ENCODE measurements at places on chromosomes 5 and 9.

- DNase-seq = no peak
Observed at GRCh38 chr9:120655005-120655622, 59.2 kb downstream of the MEGF9 start.

DNA sequence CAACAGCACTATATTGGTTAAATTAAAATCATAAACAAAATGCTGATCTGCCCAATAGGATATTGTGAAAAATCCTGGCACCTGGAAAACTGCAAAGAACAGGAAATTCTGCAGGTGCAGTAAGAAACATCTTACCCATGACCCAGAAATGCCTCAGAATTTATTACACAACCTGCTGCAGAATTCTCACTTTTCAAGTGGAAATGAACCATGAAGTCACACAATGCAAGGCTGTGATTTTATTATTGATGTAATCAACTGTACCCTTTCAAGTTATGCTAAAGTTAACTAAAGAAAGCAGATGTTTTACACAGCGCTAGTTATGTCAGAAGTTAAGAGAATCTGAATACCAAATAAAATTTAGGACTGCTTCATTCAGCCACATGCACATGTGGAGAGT lies 6.0 kb downstream of the STRBP start:
- DNase-seq = no peak

- no peak for DNase-seq
Observed at GRCh38 chr9:118295413-118295812, 591.2 kb downstream of the TLR4 start.

- DNase-seq = no peak
Observed at GRCh38 chr5:34500236-34500847, 155.8 kb upstream of the RAI14 start.

GRCh38 chr9:136088939-136089696 lies 6.0 kb downstream of the NACC2 start:
- no peak for DNase-seq

- DNase-seq = no peak
Observed at GRCh38 chr9:105864248-105864898, 170.0 kb downstream of the TMEM38B start.

DNA sequence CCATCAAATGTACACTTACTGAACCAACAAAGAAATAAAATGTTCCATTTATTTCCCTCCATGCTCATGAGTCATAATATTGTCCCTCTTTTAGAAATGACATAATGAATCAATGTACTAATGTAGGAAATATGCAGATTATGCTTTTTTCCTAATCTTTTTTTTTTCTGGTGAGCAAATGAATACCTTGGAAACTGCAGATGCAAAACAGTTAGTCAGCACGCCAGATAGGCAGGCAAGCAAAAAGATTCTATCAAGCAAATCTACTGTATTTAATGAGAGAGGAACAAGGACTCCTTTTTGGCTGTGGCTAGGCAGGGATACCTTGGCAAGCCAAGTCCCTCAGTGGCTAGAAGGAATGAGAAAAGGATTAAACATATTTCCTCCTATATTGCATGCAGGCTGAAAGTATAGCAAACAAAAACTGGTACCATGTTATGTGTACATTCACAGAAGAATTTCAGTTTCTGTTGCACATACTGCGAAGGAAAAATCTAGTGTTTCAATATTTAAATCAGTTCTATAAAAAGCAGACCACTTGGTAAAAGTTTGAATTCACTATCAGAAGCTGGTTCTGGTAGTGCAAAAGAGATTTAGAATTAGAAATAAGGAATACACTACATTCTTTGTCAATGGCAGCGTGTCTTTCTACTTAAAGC lies 605.4 kb downstream of the TLE1 start:
- no peak for DNase-seq

GRCh38 chr9:92963831-92964606 lies 16.7 kb downstream of the FGD3 start:
- no peak for DNase-seq

GRCh38 chr5:98464737-98465330 lies 308.6 kb upstream of the RGMB start:
- no peak for DNase-seq

DNA sequence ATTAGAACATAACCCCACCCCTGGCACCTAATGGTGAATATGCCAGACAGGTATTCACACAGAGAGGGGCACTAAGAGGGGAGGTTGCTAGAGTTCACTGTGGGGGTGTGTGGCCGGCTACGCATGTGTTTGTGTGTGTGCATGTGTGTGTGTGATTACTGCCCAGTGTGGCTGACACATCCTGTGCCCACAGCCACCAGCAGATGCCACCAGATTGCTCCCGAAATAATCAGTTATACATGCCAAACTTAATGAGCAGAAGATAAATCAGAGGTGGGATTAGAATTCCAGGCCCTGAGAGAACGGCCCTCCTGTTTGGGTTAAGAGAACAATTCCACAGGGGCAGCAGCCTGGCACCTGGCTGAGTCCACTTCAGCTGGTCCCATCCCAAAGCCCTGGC lies 91.8 kb upstream of the TBCA start:
- no peak for DNase-seq

- DNase-seq = no peak
Observed at GRCh38 chr5:154312576-154312975, 122.0 kb downstream of the GALNT10 start.

GRCh38 chr5:87408204-87408603 lies 4.5 kb downstream of the CCNH start:
- no peak for DNase-seq

GRCh38 chr9:131153595-131153994 lies 28.2 kb downstream of the NUP214 start:
- DNase-seq = no peak

DNA sequence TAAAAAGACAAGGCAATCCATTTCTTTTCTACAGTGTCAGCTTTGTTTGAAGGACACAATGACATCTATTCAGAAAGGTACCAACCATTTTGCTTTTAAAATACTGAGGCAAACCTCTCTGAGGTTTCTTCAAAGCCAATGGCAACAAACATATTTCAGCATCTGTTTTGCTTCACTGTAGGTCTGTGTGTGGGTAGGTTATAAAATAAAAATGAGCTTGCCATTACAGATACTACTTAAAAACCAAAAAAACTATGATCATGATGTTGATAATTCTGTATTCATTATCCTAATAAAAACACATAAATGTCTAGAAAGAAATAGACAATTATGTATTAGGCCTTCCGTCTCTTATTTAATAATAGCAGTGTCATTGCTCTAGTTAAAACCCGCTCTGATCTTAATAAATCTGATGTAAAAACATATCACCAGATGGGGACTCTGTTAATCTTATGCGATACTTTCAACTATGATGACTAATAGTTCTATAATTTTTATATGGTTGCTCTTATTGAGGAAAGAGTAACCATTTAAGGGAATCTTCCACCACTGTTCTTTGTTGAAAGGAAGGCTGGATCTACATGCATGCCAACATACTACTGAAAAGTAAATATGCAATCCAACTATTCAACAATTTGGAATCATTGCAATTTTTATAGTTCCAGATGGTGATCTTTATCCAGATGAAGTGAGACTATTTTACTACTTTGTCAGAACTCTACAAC lies 647.2 kb downstream of the PDE4D start:
- no peak for DNase-seq

- DNase-seq = no peak
Observed at GRCh38 chr5:106135473-106135872, 1535.3 kb downstream of the EFNA5 start.

DNA sequence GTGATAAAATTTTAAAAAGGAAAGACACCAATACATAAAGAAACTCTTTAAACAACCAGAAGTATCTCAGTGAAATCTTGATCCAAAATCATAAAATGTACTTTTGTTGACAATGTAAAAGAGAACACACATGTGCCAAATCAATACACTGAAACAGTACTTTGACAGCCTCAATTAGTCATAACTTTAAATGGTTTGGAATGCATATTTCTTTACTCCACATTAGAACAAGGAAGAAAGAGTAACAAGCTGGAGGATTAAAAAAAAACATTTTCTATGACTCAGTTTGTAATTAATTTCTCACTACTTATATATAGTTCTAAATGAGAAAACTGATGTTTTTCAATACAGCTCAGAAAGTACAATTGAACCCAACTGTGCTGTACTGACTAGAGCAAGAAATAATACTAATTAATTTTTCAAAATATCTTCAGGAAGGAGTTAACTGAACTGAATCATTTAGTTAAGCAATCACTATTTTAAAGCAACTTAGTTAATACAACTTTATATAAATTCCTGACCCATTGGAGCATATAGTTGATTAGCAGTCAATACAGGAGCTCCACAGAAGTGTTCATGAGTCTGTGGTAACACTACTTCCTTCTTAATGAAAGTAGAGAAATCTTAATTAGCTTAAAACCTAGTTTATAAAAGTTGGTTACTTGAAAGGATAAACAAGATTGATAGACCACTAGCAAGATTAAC lies 101.0 kb downstream of the NR3C1 start:
- no peak for DNase-seq

DNA sequence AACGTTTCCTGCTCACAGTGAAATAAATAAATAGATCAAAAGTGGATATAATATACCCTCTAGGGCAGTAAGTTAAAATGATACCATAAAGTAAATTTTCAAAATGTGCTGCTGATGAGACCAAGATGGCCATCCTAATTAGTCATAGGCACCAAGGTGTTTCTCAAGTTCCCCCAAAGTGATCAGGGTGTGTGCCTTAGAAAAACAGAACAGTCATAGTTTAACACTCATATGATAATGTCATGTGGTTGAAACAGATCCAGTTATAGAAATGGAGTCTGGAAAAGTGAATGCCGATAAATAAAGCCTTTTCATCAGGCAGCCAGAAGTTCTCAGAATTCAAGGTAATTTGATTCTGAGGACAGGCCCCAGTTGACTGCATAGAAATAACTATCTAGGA lies 161.5 kb upstream of the CDKN2B start:
- DNase-seq = no peak

DNA sequence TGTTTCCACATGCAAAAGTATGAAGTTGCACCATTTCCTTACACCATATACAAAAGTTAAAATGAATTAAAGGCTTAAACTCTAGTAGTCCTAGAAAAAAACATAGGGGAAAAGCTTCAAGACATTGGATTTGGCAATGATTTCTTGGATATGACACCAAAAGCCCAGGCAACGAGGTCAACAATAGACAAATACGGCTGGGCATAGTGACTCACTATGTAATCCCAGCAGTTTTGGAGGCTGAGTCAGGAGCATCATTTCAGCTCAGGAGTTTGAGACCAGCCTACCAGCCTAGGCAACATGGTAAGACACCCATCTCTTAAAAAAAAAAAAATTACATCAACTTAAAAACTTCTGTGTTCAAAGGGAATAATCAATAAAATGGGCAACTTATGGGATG lies 30.9 kb upstream of the SREK1 start:
- DNase-seq = no peak

DNA sequence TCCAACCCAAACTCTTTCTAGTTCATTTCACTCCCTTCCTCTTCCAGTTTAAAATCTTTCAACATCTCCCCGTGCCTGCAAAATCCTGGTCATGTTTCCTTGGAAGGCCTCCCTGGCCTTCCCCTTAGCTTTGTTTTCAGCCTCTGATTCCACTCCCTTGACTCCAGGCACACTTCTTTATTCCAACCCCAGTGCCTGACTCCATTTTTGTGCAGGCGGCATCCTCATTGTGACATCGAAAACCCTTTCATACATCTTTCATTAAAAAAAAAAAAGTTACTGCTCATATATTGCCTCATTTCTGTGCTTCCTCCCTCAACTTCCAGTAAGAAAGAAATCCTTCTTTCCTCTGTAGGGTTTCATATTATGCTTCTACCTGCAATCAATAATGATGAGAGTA lies 7.1 kb upstream of the TNFSF8 start:
- no peak for DNase-seq

DNA sequence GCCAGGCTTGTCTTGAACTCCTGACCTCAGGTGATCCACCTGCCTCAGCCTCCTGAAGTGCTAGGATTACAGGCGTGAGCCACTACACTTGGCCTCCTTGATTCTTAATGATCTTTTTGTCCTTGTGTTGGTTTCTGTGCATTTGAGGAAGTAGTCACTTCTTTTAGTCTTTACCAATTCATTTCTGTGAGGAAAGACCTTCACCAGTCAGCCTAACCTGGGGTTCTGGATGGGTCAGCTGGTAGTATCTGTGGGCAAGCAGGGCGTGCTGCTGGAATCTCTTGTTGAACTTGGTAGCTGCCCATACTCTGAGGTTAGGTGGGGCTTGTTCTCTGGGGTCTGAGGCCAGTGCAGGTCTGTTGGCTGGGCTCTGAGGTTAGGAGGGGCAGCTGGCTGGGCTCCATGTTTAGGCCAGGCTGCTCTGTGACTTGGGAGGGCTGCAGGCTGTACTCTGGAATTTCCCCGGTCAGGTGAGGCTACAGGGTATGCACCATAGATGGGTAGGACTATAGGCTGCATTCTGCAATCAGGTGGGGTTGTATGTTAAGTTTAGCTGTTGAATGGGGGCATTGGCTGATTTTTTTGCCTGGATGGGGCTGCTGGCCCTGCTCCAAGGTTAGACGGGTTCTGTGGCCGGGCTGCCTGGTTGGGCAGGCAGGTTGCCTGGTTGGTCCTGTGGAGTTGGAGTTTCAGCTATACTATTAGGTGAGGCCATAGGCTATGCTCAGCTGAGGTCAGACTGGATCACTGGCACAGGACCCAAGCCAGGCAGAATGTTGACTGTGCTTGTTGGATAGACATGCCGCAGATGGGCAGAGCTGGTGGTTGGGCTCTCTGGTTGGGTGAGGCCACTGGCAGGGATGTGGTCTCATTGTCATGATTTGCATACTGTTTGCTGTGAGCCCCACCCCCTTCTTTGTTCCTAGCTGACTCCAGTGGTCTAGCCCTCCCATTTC lies 19.2 kb downstream of the UBAP1 start:
- no peak for DNase-seq

DNA sequence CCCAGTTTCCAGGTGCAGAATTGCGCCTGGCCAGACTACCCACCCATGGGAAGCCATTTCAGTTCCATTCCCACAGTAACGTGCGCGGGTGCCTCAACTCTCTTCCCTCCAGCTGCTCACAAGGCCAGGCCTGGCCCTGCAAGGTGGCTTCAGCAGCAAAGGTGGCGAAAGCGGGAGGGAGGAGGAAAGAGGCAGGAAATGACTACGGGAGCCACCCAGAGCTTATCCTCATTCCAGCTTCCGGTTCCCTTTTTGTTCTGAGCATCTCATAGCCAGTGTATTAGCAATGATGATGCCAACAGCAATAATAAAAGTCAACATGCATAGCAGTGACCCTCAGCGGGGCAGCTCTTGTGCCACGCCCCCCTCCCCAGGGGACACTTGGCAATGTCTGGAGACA lies 101.5 kb upstream of the BOD1 start:
- DNase-seq = no peak

GRCh38 chr5:142032747-142033631 lies 20.2 kb upstream of the GNPDA1 start:
- DNase-seq = no peak

Data from C1 segment of cervical spinal cord (tissue), 14 donors.